ENCODE measurements at places on chromosomes 6 and 20. TPM values are rescaled to one million over a fixed set of nuclear protein-coding genes. Genes with fewer than 3 reads are reported as not detected.

- no peak for DNase-seq
Observed at GRCh38 chr6:138891255-138891986, 95.5 kb downstream of the ECT2L start.

The BIRC7 gene
- total RNA-seq, result not detected

The RIPPLY2 gene
- not detected for total RNA-seq

- no peak for DNase-seq
Observed at GRCh38 chr6:24933266-24933665, 2.5 kb downstream of the RIPOR2 start.

The FABP7 gene
- total RNA-seq, result not detected

The NFATC2 gene
- total RNA-seq, result 11.6 TPM

GRCh38 chr20:52004018-52004417, 187.6 kb downstream of the ZFP64 start:
- no peak for DNase-seq

DNA sequence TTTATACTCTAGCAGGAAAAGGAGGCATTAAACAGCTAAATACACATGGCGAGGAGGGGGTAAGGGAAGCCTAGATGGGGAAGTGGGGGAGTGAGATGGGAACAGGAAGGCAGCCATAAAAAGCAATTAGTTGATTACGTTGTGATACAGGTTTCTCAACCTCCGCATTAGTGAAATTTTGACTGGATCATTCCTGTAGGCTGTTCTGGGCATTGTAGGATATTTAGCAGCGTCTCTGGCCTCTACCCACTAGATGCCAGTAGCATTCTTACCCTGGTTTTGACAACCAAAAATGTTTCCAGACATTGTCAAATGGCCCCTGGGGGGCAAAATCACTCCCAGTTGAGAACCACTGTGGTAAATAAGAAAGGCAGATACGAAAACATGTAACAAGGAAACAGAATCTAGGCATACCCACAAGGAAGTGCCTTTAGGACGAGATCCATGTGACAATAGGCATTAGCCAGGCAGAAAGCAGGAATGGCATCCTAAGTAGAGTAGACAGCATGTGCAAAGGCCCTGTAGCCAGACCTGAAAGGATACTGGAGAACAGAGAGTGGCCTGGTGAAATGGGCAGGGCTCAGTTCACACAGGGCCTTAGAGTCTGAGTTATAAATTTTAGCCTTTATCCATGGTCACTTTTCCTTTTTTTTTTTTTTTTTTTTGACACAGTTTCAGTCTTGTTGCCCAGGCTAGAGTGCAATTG, 25.8 kb upstream of the PTPN1 start:
- DNase-seq, result no peak

GRCh38 chr6:161261325-161261724, 12.5 kb downstream of the AGPAT4 start:
- DNase-seq, result no peak

The IL20RA gene
- total RNA-seq, result 5.0 TPM

The CFB gene
- 13.1 TPM for total RNA-seq

The ULBP3 gene
- 0.86 TPM for total RNA-seq

The GATA5 gene
- total RNA-seq, result 0.78 TPM

DNA sequence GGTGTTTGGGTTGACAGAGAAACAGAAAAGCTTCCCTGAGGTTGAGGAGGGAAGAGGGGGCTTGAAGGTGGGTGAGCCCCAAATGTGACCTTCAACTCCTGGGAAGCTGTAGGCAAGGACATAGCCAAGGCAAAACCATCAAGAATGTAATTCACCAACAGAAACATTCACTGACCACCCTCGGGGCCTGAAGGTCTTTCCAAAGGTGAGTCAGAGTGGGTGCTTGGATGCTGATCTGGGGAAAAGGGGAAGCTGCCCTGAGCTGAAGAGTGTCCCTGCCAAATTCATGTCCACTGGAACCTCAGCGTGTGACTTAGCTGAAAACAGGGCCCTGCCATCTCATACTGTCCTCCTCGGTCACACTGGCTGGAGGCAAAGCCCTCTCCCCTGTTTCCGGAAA, 234.2 kb upstream of the SULF2 start:
- DNase-seq, result no peak

DNA sequence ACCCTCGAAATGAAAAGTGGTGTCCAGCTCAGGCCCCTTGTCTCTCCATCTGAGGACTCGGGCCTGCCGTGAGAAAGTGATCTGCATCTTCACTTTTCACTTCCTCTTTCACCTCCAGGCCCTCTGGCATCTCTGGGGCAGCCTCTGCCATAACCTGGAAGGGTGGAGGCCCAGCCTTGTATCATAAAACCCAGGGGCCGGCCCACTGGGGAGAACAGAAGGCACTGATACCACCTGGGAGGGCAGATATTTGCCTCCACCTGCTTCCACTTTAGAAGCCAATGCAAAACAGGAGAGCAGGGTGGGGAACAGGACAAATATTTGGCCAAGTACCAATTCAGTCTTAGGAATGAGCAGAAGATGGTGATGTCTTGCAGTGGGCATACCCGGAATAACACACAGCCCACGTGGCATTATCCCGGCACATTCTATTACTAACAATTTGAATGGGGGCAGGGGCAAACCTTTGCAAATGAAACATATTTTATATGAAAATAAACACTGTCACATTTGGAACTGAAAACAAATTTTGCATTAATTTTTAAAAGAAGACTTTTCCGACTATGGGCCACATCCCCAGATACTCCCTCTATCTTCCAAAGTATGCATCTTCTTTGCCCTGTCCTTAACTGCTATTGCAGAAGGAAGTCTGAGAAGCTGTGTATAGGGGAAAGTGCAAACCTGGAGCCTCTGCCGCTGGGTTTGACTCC, 69.2 kb upstream of the TBC1D7 start:
- DNase-seq, result no peak

The HCRTR2 gene
- total RNA-seq, result not detected

GRCh38 chr20:47993035-47993755, 207.9 kb upstream of the SULF2 start:
- no peak for DNase-seq

GRCh38 chr20:47502271-47503239, 868 bp downstream of the NCOA3 start:
- DNase-seq, result no peak

Measured in esophagus muscularis mucosa (tissue), 4 donors.